Activated naive CD4-positive, alpha-beta T cell treated with anti-CD3 and anti-CD28 coated beads, Interleukin-2, amount 10 ng/mL, durations not matched to agents 5 hours and 36 hours (primary cell): ENCODE measurements at places on chromosomes 12 and 14. TPM values are rescaled to one million over a fixed set of nuclear protein-coding genes. Genes with fewer than 3 reads are reported as not detected.

The EPYC gene
- not detected for total RNA-seq

The TCL1B gene
- total RNA-seq = not detected

The STYX gene
- total RNA-seq = 21.1 TPM

The ACSM4 gene
- total RNA-seq = not detected

The PLEKHG3 gene
- 36.1 TPM for total RNA-seq

The LYZ gene
- total RNA-seq = 0.40 TPM
